Panc1 (cell line): ENCODE measurements at places on chromosomes 2 and 18.

DNA sequence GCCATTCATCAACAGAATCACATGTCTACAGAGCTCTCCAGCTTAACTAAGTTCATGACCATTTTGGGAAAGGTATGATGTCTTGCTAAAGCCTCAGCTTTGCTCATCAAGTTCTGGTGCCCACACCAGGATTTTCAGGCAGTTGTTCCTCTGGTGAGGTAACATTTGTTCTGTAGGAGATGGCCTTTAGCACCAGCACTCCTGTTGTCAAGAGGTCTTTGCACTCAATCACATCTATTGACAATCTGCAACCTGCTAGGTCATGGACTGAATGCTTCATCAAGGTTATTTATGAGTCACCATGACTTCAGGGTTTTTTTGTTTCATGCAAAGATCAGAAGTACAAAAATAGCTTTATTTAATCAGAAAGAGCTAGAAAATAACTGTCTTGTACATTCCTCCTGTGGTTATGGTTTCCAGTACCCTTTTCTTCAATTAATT lies 36.6 kb upstream of the VIT start:
- no peak for DNase-seq

DNA sequence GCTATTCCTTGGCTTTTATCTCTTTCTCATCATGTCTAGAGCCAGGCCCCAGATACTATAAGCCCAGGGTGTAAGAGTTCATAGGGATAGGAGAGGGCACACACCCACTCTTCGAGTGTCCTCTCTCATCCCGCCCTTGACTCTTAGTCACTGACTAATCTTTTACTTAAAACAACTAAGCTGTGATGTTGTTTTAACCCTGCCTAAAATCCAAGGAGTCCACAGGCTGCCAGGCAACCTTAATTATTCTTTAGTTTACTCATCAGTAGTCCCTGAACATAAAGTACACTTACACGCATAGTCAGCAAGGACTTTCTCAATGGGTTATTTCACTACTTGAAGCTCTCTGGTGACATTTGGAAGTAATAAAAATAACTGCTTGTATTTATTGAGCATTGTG lies 28.4 kb downstream of the GREB1L start:
- no peak for DNase-seq

- DNase-seq, result no peak
Measured at GRCh38 chr2:115359550-115359949, 917.1 kb downstream of the DPP10 start.

DNA sequence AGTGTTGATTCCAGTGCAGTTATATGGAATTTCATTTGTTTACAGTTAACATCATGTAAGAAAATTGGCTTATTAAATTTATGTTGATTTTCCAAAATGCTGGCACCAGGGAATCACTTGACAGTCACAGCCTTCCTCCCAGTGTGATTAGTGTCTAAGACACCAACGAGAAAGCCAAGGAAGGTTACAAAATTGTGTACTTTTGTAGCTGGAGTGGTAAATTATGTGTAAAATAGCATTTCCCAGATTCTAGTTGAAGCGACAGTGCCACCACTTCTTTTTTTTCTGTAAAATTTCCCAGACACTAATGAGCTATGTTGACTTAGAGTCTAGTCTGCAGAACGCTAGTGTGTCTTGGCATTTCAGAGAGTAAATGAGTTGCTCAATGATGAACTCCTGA lies 101.3 kb downstream of the NCK2 start:
- no peak for DNase-seq

DNA sequence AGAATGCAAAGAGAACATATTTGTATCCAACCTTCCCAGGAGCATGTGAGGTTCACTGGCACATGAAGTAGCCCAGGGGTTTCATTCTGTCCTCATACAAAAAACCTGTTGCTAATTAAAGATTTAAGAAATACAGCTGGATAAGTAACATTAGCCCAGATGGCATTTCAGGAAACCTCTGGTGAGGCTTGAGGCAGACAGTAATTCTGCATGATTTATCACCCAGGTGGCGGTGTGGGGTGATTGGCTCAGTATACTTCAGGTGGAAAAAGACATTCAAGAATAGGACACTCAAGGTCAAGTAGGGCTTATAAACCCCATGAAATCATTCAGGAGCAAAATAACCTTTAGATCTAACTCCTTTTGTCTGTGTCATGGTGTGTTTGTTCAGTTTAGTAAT lies 237.4 kb downstream of the RNF144A start:
- DNase-seq, result no peak

DNA sequence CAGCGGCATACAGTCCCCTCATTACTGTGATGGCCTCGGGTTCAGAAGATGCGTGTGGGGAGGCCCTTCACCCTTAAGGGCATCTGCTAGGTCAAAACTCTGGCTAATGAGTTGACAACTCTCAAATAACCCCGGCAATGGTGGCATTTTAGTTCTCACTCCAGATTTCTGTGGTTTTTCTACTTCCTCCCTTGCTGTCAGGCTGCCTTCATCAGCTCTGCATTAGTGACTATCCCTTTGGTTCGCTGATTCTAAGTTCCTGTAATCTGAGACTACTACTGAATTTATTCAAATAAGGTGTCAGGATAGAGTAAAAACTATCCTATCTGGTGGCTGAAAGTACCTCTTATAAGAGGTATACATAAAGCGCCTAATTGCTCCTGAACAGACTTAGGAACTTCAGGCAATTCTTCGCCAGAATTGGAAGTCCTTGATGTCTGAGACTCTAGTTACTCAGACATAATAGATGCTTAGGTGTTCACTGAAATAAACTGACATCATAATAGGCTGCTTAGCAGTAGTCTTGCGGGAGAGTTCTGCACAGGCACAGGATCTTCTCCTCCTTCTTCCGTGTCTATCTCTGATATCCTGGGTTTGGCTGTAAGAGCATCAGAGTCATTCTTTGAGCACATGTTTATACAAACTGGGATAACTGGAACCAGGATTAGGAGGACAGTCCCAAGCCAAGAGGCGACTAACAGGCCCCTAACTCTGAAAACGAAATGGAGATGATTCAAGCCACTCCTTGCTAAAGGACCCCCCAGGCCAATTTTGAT lies 194.5 kb downstream of the DNER start:
- no peak for DNase-seq

DNA sequence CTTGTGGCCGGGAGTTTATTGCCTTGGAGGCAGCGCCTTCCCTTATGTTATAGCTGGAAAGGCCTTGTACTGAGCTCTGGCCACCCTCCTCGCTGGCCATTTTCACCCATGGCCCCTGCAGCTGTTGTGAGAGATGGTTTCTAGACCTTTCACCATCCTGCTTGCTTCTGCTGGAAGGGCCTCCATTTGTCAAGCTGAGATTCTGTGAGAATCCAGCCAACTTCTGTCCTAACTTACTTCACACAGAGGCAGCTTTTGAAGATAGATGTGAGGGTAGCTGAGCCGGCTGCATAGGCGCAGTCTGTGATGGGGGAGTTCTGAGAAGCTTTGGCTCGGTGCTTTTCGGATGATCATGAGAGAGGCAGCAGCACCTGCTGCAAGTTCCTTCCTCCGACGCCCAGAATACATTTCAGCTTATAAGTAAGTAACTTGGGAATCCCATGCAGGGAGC lies 8.7 kb downstream of the CTIF start:
- no peak for DNase-seq

GRCh38 chr2:60745330-60745729 lies 10.7 kb upstream of the PAPOLG start:
- no peak for DNase-seq

DNA sequence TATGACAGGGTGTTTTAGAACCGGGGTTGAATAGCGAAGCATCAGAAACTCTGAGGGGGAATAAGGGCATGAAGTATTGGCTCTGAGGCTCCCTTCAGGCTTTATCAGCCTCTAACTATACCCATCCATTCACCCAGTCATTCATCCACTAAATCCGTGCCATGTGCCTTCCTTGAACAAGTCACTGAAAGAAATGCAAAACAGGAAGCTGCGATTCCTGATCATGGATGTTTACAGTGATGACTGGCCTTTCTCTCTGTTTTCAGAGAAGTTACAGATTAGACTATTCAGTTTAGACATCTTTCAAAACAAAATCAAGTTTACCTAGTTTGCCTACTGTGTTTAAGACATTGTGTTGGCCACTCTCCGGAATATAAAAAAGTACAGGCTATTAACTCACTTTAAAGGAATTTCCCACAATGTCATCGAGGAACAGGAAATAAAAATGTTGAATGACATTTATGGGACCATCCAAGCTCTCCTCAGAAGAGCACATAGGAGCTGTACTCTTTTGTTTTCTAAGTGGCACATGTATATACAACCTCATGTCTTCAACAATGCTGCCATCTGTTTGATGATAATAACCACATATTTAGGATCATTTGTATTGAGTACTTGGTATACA lies 43.8 kb upstream of the SLC14A1 start:
- no peak for DNase-seq

GRCh38 chr2:66237803-66238379 lies 197.0 kb upstream of the MEIS1 start:
- no peak for DNase-seq
